Right cardiac atrium (tissue), 5 donors: ENCODE measurements at places on chromosomes 6 and 20. TPM values are rescaled to one million over a fixed set of nuclear protein-coding genes. Genes with fewer than 3 reads are reported as not detected.

Gene GRIK2
- total RNA-seq, result 26.7 TPM

GRCh38 chr6:4809999-4810918 lies 34.1 kb downstream of the CDYL start:
- DNase-seq, result no peak

GRCh38 chr6:167501831-167502385 lies 177.0 kb downstream of the TTLL2 start:
- DNase-seq, result no peak

DNA sequence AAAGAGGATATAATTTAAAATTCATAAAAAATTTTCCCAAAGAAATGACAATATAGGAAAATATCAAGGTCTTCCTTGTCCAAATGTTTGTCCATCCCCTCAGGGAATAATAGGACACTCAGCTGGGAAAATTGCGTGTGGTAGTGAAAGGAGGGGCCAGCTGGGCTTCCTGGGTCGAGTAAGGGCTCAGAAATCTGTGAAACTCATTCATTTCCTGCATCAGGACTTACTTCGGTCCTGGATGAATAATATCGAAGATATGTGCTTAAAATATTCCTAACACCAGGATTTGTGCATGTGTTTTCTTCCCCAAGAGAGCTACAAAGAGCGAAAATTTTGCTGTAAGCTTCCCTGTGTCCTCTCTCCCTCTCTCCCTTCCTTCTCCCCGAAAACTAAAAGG lies 118.2 kb upstream of the GJE1 start:
- DNase-seq, result no peak

- DNase-seq, result no peak
Measured at GRCh38 chr20:54566031-54566688, 90.8 kb downstream of the DOK5 start.

Gene DEFB110
- not detected for total RNA-seq

Gene TRAPPC3L
- 0.22 TPM for total RNA-seq

DNA sequence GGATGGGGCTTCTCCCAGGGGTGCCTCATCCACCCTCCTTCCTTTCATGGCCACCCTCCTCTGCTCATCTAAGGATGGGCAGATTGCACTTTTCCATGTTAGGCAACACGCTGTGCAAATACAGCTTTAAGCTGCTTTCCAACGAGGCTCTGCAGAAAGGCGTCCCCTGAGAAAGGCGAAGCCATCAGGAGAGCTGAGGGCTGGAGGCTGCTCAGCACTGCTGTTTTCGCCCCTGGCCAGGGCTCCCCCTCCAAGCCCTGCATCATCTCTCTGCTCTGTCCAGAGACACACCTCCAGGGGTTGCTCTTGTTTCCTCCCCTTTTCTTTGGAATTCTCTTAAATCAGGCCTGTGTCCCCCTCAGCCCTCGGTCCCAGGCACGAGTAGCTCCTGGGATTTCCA lies 526.1 kb downstream of the CDH26 start:
- DNase-seq, result no peak

- no peak for DNase-seq
Measured at GRCh38 chr6:123091091-123091895, 95.3 kb downstream of the CLVS2 start.

Gene TAF4
- 7.0 TPM for total RNA-seq

Gene PLAGL1
- total RNA-seq, result 13.7 TPM

Gene GPR63
- 0.63 TPM for total RNA-seq

DNA sequence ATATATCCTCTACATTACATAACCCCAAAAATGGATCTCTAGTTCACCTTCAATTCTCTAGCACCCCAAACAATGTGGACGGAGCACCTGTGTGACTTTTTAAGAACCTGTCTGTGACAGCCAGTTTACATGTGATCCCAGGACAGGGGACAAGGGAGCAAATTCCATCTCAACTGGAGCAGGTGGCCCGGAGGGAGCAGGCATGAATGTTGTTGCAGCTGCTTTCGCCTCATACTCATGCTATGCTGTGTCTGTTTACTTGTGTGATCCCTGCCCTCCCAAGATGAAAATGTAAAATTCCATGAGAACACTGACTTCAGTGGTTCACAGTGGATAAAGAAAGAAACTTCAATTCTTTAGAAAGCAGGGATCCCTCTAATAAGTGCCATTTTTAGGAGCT lies 600.3 kb downstream of the CDH26 start:
- DNase-seq, result no peak

Gene HLA-DPA1
- 49.5 TPM for total RNA-seq

DNA sequence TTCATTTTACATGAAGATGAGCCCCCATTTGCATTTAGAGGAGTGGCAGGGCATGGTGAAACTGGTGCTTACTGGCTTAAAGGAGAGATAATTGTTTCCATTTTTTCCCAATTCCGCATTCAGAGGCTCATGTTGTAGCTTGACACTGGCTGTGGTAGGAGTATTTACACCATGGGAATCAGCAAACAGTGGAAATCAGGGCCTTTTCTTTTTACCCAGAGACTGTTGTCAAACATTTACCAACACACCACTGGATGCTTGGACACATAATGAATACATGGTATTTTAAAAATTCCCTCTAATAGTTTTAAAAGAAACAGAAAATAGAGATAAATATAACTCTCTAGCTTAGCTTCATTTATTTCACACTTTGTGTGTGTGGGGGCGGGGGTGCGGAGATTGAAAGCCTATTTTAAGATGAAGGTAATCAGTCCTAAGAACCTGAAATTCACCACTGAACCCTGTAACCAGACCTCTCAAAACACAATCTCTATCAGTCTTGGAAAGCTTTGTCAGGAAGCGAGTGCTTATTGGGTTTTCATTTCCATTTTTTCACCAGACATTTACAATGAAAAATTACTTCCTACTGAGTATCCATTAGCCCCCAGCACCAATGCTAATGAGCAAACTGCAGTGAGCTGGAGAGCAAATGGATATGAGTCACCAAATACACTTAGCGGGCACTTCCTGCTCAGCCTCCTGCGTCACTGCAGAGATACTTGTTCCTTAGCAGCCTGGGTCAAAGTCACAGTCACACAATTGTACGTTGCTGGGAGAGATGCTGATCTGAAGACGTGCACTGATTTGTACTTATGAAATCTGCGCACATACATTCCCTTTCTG lies 532.0 kb downstream of the BCKDHB start:
- DNase-seq, result peak; percentile 40

DNA sequence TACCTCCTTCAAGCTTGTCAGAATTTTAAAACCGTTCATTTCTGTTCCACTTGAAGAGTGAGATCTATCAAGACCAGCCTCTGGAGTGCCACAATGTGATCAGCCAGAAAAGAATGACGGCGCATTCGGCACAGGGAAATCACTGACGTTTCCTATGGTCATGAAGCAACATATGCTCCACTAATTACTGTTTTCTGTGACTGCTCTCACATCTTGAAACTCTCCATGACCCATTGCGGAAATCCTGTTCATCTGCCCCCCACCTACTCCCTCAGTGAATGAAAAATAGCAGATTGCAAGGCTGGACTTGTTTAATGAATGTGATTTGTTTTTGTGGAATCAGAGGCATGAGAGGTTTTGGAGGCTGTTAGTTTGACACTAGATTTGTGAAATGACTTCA lies 53.2 kb downstream of the SAMD5 start:
- no peak for DNase-seq

GRCh38 chr6:105994118-105994590 lies 92.0 kb upstream of the PRDM1 start:
- peak; percentile 55 for DNase-seq

GRCh38 chr6:60643870-60644269 lies 1642.2 kb downstream of the KHDRBS2 start:
- DNase-seq, result no peak

GRCh38 chr6:12017263-12017662 lies 5.2 kb downstream of the HIVEP1 start:
- no peak for DNase-seq

- no peak for DNase-seq
Measured at GRCh38 chr20:33681288-33681687, 4.9 kb downstream of the E2F1 start.

Gene ANKEF1
- 2.9 TPM for total RNA-seq

Gene BNIP5
- not detected for total RNA-seq

Gene SPO11
- total RNA-seq, result not detected

GRCh38 chr6:34315780-34316179 lies 67.0 kb upstream of the SMIM29 start:
- DNase-seq, result no peak

DNA sequence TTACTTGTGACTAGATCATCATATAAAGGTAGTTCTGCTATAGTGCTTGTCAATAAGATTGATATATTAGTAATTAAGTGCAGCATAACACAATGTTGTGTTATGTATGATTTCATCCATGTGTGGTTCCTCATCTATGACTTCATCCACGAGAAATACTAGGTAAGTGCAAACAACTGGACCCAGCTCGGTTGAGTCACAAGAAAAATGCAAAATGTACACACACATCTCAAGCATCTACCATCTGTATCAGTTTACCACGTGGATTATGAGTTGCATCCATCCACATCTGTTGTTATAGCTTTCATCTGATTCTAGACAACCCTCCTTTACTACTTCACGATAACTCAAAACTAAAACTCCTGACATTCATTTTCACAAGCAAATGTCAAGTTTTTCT lies 517.0 kb upstream of the CITED2 start:
- no peak for DNase-seq

Gene CALHM5
- total RNA-seq, result 2.0 TPM

Gene C6orf136
- 53.0 TPM for total RNA-seq

DNA sequence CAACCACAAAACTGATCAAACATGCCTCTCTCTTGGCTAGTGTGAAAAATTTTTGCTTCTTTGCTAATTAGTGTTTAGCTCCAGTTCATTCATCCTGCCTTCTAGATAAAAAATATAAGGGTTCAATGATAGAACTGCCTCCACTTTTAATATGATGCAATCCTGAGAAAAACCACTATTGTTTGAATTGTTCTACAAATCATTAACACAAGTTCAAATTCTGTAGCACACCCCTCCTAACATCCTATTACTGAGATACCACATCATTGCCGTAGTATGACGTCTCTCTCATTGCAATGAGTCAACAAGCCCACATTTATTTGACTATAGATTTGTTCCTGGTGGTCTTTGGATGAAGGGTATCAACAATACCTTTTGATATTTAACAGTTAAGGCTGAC lies 365.8 kb upstream of the OPRM1 start:
- DNase-seq, result no peak

GRCh38 chr20:51305316-51306052 lies 237.0 kb downstream of the NFATC2 start:
- DNase-seq, result no peak

GRCh38 chr20:36474563-36474962 lies 66.8 kb upstream of the MYL9 start:
- DNase-seq, result no peak

DNA sequence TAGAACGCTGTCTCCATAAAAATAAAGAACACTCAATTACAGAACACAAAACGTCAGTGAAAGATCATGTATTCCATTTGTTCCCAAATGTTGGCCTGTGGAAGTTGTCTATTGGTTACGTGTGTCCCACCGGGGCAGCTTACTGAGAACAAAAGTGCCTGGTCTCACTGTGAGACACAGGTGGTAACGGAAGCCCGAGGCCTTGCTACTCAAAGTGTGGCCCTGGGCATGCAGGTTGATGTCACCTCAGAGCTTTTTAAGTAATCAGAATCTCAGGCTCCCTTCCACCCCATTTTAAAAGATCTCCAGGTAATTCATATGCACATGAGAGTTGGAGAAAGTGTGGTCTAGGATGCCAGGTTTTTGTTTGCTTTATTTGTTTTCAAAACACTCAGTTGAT lies 422.5 kb upstream of the OPRM1 start:
- DNase-seq, result no peak

Gene CTAGE9
- total RNA-seq, result not detected

- no peak for DNase-seq
Measured at GRCh38 chr6:4665489-4666417, 110.5 kb upstream of the CDYL start.

Gene TPD52L1
- 14.9 TPM for total RNA-seq

- DNase-seq, result no peak
Measured at GRCh38 chr6:168041928-168042327, 37.1 kb downstream of the FRMD1 start.

DNA sequence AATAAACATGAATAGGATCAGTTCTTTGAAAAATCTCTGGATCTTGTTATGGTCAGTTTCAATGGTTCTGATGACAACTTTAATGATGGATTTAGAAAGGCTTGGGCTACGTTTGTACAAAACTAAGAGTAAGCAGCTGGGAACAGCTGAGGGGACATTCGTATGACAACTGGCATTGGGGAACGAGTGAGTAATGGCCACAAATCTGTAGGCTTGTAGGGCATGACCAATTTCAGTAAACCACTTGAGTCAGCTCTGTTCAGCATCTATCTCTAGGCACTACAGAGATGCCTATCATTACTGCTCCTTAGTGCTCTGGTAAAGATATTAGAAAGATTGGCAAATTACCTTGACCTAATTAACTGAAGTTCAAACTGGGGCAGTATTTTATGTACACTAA lies 1375.6 kb downstream of the EPHA7 start:
- DNase-seq, result no peak

Gene HM13
- total RNA-seq, result 63.2 TPM

Gene BTNL2
- total RNA-seq, result not detected

Gene SLC17A9
- total RNA-seq, result 1.5 TPM

DNA sequence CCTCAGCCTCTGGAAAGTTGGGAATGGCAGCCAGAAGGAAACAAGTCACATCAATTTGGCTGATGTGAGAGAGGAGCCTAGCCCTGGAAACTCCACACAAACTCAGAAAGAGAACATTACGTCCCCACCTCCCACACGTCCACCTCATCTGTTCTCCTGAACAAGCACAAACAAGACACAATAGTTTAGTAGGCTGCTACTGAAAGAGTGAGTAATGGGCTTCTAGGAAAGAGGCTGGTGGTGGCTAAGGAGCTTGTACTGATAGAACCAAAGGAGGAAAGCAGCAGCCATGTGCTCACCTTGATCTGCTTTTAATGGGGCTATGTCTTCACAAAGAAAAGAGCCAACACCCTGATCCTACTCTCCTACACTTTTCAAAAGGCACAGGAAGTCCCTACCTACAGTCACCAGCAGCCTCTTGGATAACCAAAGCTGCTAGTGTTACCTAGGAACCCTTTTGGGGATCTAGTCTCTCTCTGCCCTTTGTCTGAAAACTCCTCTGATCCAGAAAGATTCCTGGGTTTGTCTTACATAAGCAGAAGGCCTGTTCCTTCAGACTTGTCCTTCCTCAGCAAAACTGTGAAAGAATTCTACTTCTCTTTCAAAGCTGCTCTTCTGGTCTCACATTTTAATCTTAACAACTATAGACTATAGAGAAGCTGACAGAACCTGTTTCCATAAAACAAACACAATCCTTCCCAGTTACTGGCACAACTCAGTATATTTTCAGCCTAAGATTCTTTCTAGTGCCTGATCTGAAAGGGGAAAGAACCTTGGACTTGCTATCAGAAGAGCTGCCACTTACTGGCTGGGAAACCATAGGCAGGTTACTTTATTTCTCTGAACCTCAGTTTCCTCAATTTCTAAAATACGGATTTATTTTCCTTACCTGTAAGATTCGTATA lies 3.1 kb downstream of the PLAGL2 start:
- no peak for DNase-seq

- DNase-seq, result no peak
Measured at GRCh38 chr20:32924781-32925180, 66.1 kb downstream of the EFCAB8 start.

DNA sequence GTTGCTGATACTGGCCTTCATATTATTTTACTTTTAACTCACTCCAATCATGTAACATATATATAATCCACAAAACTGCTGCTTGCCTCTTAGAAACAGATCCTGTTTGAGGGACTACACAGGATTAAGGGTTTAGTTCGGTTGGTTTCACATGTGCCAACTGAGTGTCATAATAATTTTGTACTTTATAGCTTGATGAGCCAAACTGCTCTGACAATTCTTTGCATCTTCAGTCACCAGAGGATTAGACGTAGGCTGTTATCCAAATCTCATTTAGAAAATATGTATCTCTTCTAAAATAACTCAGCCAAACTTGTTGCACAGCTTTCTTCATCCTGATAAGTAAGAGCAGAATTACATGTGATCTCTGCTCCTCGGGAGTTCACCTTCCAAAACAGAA lies 643.6 kb upstream of the PTCHD4 start:
- no peak for DNase-seq
